T47D (cell line): ENCODE measurements at places on chromosomes 11 and 22.

DNA sequence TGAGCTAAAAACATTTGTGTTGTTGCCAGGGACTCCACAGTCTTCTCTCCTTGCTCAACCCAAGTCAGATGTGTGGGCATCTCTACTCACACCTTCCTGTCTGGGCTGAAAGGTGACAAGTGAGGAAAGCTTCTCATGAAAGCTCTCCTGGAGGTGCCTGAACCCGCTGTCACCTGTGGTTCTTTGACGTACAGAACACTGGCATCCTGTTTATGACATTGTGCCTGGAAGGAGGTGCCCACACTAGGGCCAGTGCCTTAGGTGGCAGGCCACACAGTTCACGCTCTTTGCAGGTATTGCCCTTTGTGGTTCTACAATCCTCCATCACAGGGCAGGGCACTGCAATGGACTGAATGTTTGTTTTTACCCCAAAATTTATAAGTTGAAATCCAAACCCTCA is 108.5 kb downstream of the CD44 start:
- DNase-seq = no peak

DNA sequence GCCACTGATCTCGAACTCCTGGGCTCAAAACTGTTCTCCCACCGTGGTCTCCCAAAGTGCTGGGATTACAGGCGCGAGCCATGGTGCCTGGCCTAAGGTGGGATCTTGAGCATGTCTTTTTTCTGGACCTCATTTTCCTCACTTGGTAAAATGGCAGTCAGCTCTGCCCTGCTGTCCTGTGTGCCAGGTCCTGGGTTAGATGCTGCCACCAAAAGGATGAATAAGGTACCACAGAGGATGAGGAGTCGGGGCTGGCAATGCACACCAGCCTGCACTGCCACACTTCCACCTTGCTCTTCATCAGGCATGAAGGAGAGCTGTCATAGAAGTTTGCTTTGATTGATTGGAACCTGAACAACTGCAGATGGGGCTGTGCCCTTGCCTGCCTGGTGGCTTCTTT is 32.3 kb downstream of the ACO2 start:
- DNase-seq = peak; percentile 66

- DNase-seq = no peak
Observed at GRCh38 chr11:43573233-43573632, 107.3 kb upstream of the HSD17B12 start.

GRCh38 chr11:28654191-28654590 is 546.0 kb downstream of the METTL15 start:
- DNase-seq = no peak

GRCh38 chr22:46916886-46917770 is 154.7 kb downstream of the TBC1D22A start:
- DNase-seq = no peak

DNA sequence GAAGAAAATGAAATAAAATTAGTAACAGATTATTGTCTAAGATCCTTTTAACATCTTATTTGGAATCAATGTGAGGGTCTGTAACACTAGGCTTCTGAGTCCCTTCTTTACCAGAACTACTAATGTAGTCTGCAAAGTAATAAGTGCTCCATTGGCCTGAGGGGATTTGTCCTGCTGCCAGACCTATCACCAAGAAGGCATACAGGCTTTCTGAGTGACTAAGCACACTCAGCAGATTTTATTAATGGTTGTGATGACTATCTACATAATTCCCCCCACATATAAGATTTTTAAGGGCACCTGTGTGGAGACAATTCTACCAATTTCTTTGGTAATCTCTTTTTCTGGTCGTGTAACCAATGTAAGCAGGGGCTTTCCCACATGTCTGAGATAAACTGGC is 365.0 kb upstream of the FAT3 start:
- no peak for DNase-seq

GRCh38 chr11:7251487-7251835 is 243 bp upstream of the SYT9 start:
- DNase-seq = no peak

- no peak for DNase-seq
Observed at GRCh38 chr11:45321669-45322068, 35.5 kb upstream of the SYT13 start.

- DNase-seq = no peak
Observed at GRCh38 chr11:70327717-70328116, 57.2 kb downstream of the PPFIA1 start.

DNA sequence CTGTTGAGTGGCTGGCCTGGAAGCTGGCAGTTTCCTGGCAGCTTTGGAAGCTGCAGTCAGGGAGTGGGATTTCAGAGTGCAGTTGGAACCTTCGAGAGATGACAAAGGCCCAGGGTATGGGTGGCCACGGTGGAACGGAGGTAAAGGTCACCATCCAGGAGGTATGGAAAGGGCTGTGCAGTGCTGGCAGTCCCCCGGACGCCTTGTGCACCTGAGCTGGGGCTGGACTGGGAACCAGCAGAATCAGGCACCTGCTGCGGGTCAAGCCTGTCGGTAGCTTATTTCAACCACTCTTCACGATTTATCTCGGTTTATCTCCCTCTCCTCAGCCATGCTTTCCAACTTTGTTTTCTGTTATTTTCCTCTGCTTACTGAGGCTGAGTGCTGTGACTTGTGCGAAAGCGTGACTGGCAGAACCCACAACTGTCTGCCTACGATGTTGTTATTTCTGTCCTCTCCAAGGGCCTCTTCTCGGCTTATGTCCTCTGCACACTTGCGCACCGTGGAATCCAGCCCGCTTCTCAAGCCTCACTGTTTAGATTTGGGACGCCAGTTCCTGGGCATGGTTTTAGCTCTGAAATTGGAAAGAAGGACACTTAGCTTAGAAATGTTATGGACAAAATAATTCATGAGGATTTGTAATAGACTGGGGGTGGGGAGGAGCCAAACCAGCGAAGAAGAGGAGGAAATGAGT is 24.0 kb upstream of the ATXN10 start:
- no peak for DNase-seq

- DNase-seq = no peak
Observed at GRCh38 chr22:36337365-36338130, 50.2 kb downstream of the MYH9 start.

- DNase-seq = peak; percentile 65
Observed at GRCh38 chr22:37639070-37639760, at the start of gene SH3BP1. Gene SH3BP1 (plus strand): TSS chr22:37639669. CDS start chr22:37639788, 119 bp downstream.

DNA sequence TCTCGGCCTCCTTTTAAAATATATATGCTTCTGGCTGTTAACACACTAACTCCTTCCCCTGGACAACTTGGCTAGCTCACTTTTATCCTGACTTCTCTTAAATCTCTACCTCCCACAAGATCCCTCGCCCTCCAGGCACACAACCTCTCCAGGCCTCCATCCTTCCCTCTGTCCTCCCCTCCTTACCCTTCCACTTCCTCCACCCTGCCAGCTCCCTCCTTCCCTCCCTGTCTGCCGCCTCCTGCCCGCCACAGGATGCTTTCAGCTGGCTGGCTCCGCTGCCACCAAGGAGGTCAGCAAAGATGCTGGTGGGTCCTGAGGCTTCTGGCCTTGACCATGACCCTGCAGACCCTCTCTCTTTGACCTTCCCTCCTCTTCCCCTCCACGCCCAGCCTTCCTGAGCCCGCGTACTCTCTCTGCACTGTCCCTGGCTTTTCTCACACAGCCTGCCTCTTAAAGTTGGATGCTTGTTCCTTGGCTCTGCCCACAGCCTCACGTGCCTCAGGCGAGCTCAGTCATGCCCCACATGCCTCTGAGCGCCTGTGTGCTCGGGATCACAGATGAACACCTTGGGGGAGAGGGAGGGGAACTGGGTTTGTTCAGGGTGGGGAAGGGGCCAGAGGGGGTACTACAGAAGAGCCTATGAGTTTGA is 6.7 kb downstream of the NFAM1 start:
- peak; percentile 44 for DNase-seq

GRCh38 chr11:94788396-94788795 is 20.2 kb downstream of the AMOTL1 start:
- DNase-seq = no peak

DNA sequence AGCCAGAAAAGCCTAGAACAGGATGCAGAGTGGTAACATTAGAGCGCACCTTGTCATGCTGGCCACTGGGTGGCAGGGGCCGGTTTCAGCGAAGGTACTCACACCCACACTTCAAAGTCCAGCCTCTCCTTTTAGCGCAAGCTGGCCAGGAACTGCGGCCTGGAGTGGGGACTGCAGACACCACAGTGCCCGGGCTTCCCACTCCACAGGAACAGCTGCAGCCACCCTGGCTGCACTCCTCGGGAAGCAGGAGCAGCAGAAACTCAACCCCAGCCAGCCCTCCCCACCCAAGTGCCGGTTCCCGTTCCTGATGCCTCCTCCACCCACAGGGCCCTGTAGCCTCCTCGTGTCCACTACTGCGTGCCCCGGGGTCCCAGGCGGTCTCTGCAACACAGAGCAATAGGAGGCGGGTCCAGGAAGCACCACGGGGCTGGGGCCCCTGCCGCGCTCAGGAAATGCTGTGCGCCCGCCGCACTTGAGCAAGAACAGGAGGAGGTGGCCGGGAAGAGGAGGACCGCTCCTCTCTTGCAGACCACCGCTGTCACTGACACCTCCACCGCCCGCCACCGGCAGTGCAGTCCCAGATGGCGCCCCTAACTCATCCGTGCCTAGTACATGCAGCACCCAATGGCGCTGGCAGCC is 2.2 kb downstream of the RFPL2 start:
- peak; percentile 77 for DNase-seq

DNA sequence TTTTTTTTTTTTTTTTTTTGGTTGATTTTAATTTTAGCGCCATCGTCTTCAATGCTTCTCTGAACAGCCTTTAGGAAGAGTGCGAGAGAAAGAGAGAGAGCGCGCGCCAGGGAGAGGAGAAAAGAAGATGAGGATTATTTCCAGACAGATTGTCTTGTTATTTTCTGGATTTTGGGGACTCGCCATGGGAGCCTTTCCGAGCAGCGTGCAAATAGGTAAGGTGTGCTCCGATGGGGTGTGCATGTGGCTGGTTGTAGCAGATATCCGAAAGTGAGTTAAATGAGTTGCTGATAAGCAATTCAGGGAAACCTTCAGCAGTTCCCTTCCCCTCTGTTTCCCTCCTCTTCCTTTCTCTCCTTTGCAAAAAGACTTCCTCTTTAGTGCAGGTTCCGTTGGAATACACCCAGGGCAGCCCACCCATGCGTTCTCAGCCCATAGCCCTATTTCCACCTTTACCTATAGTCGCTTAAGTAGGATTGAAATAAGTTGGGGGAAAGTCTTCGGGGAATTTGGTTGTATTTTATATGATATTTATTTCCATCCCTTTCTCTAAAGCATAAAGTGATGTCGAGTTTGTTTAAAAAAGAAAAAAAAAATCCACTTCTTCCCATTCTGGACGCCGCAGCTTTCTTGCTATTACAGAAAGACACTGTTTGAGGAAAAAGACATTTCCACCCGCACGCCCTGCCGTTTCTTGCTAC is 1.1 kb downstream of the GRIA4 start:
- no peak for DNase-seq

GRCh38 chr11:126989942-126990715 is 10.4 kb downstream of the KIRREL3 start:
- peak; percentile 86 for DNase-seq

GRCh38 chr11:102560555-102561011 is 30.0 kb upstream of the MMP7 start:
- DNase-seq = no peak

DNA sequence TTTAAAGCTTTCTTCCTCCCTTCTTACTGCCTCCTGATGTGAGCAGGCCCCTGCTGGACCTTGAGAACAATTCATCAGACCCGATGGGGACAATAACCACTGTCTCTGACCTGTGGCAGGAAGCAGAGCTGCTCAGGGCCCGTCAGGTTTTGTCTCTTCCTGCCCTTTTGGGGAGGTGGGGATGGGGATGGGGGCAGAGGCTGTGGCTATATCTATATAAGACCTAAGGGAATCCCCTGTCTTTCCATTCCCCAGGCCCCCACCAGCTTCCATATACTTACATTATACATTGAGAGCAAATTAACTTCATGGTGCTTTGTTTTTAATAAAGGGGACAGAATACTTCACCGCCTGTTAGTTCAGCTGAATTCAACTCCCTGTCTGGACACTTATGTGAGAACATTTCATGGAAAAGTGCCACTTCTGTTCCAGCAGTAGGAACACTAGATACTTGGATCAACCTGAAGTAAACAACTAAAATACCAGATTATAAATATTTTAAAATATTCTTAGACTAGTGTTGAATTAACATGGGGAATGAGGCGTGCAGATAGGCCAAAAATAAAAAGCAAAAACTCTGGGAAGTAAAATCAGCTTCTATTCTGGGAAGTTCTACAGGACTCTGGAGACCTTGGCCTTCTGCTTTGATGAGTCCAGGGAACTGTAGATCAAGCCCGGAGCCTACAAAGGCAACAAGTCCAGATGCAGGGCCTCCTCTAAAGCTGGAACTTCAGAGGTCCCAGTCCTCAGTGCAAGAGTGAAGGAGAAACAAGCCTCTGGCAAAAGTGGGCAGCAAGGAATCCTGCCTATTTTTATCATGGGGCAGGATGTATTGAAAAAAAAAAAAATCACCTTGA is 11.1 kb downstream of the ZP1 start:
- DNase-seq = no peak

- DNase-seq = no peak
Observed at GRCh38 chr11:95835351-95835750, 45.1 kb downstream of the CEP57 start.
